ENCODE measurements at places on chromosomes 2 and 18.

DNA sequence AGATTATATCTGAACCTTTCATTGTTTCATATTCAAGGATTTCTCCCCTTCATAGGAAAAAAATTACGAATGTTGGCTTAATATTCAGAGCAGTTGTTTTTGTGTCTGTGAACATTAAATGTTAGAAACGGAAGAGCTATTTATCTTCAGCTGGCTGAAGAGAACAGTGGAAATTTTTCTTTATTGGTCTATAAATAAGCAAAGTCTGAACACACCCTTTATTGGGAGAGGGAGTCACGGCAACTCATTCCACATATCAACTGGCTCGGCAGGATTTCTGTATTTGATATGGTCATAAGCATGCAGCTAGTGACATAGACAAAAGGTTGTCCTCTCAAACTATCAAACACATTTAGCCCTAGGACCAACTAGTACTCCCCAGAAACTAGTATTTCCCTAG, 468.4 kb upstream of the HNRNPA3 start:
- DNase-seq, result no peak

DNA sequence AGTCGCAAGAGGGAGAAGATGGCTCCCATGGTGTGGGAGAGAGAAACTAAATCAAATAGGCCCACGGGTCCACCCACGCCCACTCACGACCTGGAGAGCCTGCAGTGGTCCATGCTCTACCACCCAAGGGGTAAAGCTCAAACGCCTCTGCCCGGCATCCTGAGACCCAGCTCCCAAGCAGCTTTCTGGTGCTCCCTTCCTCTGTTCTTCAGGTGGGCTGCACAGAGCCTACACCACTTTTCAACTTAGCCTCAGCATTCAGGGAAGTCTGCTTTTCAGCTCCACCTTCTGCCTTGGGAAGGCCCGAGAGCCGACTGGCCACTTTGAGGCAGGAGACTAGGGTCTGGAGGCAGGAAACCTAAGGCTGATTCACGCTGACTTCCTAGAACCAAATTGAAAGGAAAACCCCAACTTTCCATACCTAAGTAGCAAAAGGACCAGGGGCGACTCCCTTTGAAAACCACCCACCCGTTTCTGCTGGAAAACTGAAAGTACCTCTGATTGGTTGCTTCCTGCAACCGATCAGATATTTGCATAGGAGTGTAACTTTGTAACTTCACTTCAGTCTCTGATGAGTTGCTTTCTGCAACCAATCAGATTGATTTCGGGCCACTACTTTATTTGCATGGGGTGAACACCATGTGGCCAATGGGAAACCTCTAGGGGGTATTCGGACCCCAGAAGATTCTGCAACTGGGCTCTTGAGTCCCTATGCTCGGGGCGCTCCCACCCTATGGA, 26.8 kb upstream of the SPATA3 start:
- DNase-seq, result no peak

- DNase-seq, result no peak
Measured at GRCh38 chr2:159903443-159904126, 105.6 kb upstream of the CD302 start.

DNA sequence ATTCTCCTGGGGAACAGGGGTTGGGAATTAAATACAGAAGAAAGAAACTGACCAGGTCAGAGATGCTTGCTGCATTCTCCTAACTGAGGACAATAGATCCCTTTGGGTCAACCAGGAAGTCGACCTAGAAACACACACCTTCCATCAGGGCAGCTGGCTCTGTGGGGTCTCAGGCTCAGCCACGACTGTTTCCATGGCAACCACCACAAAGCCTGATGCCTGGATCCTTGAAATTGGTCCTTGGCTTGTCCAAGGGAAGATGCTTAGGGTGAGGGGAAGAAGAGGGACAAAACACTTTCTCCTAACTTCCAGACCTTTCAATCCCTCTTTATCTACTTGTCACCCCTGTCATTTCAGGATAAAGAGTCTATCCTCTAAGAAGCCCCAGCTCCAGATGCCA, 194.4 kb downstream of the ALK start:
- DNase-seq, result no peak

GRCh38 chr18:57353940-57354461, 1.6 kb downstream of the ST8SIA3 start:
- no peak for DNase-seq

DNA sequence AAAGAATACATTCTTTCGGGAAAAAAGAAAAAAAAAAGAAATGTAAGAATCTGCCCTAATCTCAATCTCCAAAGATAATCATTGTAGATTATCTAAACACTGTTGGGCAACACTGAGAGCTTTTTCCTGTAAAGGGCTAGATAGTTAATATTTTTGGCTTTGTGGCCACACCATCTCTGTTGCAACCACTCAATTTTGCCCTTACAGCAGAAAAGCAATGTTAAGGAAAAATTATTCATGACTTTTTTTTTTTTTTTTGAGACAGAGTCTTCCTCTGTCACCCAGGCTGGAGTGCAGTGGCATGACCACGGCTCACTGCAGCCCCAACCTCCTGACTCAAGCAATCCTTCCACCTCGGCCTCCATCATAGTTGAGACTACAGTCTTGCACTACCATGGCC, 17.3 kb upstream of the FZD5 start:
- DNase-seq, result peak; percentile 47

DNA sequence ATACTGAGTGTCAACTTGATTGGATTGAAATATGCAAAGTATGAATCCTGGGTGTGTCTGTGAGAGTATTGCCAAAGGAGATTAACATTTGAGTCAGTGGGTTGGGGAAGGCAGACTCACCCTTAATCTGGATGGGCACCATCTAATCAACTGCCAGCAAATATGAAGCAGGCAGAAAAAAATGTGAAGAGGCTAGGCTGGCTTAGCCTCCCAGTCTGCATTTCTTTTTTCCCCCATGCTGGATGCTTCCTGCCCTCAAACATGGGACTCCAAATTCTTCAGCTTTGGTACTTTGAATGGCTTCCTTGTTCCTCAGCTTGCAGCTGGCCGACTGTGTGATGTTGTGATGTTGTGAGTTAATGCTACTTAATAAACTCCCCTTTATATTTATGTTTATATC, 577.4 kb downstream of the CPS1 start:
- no peak for DNase-seq

DNA sequence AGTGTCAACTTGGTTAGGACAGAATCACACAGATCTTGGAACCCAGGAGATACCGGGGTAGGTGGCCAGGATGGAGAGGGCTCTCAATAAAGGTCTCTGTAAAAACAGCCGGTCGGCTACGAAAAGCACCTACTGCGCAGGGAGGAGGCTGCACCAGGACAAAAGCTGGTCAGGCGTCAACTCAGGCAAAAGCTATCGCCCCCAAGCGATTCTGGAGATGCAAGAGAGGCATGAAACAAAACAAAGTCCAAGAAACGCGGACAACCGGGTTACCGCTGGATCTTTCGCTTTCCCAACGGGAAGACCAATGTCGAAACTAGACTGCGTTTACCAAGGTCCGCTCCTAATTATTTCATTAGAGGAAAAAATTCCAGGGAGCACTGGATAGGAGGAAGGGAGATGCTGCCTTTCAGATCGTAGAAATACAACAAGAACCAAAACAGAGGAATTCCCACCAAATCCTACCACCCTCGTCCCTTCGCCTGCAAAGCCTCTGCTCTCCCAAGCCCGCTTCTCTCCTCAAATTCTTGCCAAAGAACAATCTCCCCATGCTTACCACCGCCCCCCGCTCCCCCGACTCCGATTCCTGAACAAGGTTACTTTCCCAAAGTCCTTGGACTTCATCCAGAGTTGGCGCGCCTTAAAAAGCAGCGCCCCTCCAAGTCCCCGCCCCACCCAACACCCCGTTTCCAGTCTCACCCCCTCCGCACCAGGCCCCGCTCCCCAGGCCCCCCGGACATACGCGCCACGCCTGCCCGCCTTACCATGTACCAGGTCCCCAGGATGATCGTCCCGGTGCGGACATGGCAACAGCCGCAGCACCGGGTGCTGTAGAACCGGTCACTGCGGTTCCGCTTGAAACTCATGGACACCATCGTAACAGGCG, 539 bp downstream of the LAPTM4A start:
- DNase-seq, result peak; percentile 8

- no peak for DNase-seq
Measured at GRCh38 chr2:6384341-6384740, 481.4 kb downstream of the CMPK2 start.

DNA sequence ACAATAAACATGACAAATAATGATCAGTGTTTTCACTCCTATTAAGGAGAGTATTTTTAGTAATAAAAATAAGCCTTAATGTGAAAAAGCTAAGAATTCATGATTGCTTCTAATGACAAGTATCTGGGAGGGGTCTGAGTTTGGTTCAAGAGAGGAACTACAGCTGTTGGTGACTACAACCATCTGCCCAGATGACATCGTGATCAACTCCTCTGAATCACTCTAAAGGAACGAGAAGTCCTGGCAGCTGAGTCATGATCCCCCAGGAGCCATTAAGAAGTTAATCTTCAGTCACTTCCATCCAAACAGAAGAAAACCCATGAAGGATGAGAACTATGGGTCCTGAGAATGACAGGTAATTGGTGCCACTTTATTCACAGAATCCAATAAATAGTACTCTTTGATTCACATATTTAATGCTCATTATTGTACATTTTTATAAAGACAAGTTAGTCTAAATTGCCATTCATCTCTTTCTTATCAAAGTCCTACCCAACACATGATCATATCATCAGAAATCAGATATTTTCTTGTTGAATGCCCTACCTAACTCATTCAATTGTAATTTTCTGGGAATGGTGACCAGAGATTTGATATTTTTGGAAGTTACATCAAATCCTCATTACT, 6.8 kb downstream of the TFPI start:
- no peak for DNase-seq

DNA sequence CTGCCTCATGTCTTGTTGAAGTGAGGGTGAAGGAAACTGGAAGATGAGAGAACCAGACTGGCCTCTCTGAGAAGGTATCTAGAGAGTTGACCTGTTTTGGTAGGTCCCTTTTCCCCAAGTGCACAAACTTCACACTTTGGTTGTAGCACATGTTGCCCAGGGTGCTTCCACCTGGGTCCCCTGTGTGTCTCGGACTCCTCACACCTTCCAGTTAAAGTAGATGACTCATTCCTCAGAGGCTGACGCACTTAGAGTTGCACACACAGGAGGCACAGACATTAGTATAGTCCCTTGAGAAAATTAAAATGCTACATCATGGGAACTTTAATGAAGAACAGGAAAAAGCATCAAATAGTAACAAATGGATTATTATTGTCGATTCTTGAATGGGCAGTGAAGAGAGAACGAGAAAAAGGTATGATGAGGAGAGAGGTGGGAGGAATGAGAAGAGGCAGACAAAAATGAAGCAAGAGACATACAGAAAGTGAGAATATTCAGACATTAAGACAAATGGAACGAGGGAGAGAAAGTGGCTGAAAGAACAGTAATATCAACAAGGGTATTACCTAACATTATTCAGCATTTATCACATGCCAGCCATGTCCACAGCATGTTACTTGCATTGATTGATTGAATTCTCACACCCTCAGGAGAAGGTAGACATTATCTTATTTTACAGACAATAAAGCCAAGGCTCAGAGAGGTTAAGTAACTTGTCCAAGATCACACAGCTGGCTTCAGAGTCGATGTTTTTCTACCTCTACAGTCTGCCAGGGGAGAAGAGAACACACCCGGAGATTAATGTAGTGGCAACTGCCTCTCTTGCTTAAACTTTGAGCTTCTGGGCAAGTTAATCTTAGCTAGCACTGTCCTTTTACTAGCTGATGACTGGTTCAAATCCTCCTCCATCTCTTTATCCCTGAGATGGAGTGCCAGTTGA, 68.6 kb downstream of the FHOD3 start:
- DNase-seq, result no peak

DNA sequence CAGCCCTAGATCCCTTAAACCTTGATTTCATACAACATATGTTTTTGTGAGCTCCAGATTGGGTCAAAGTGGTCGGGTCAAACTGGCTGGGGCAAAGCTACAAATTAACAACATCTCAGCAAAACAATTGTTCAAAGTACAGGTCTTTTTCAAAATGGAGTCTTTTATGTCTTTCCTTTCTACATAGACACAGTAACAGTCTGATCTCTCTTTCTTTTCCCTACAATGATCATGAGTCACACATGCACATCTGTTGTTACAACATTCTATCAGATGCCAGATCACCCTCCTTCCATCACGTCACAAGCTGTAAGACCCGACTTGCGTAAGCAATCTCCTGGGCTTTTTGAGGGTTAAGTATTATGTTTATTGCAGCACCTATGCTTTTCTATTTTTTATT, 55.1 kb downstream of the RHOB start:
- no peak for DNase-seq

DNA sequence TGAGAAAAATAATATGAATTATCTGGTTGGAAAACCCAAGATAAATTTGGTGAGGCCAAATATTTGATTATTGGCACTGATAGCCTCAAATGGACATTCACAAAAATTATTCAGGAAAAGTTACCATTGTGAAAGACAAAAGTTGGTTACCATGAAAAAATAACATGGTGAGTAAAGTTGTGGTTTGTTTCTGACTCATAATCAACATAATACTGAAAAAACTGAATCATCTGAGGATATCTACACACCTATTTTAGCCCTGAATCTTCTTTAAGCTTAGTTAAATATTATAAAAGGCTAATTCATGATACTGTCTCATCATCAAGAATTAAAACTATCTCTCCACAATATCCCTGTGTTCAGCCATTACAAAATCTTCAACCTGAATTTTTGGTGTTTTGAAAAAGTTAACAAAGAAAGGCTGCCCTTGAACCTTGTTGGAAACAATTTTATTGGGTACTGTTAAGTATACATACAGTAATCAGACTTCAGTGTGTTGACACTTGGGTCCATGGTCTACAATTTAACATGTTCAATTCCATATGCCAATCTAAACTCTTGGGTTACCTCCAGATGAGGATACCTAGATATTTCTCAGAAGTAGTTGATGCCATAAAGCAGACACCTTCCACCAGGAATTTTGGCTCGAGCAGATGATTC, 607.5 kb upstream of the SLC39A10 start:
- no peak for DNase-seq

- no peak for DNase-seq
Measured at GRCh38 chr18:56189615-56190014, 448.8 kb downstream of the TXNL1 start.

Data from GF-D8 (cell line).